ENCODE measurements at places on chromosomes 2 and 18. TPM values are rescaled to one million over a fixed set of nuclear protein-coding genes. Genes with fewer than 3 reads are reported as not detected.

- peaks cover 10% of the 10 kb centered on the region for H3K4me1 ChIP-seq
- H3K4me3 ChIP-seq = no peak overlapping the region
- DNase-seq = no peak
- no peak overlapping the region for H3K27ac ChIP-seq
- H3K36me3 ChIP-seq = no peaks in the 10 kb centered on the region
- no peaks in the 10 kb centered on the region for H3K27me3 ChIP-seq
These were observed 357.5 kb downstream of the PTPRM start for GRCh38 chr18:7924616-7925015.

DNA sequence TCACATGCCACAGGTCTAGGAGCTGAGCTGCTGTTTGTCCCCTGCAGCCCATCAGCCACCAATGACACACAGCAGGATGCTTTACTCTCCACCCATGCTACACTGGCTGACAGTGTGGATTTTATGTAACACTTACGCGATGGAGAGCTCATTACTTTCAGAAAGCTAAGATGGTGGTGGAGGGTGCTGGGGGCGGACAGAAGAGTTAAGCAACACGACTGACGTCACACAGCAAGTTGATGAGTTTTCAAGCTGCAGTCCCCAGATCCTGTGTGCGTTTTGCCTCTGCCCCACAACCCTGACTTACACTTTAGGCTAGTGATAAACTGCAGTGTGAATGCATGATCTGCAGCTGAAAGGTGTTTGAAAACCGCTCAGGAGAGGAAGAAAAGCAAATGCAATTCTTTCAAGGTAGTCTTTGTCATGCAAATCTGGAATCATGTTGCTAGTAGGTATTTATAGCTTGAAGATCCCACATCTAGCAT, 42.4 kb downstream of the MRPS5 start:
- peaks cover 12% of the 10 kb centered on the region for H3K4me1 ChIP-seq
- no peak overlapping the region for H3K4me3 ChIP-seq
- H3K27me3 ChIP-seq = no peaks in the 10 kb centered on the region
- H3K27ac ChIP-seq = no peak overlapping the region
- no peak for DNase-seq
- no peaks in the 10 kb centered on the region for H3K36me3 ChIP-seq

DNA sequence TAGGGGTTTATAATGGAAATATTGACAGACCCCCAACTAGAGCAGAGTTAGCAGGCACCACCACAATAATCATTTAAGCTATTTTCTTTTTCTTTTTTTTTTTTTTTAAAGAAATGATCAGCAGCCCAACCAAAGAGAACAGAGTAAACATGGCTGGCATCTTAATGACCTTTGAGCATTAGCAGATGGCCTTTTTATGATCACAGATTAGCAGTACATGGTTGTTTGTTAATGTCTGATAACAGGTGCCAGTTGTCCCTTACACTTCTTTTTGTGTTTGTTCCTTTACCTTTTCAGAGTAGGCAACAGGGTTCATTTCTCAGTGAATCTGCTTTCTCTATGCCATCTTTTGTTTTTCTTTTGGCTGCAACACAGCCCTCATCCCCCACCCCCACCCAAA, 747.0 kb downstream of the BCL11A start:
- no peaks in the 10 kb centered on the region for H3K36me3 ChIP-seq
- no peak overlapping the region for H3K4me3 ChIP-seq
- H3K27ac ChIP-seq = no peak overlapping the region
- H3K4me1 ChIP-seq = no peaks in the 10 kb centered on the region

DNA sequence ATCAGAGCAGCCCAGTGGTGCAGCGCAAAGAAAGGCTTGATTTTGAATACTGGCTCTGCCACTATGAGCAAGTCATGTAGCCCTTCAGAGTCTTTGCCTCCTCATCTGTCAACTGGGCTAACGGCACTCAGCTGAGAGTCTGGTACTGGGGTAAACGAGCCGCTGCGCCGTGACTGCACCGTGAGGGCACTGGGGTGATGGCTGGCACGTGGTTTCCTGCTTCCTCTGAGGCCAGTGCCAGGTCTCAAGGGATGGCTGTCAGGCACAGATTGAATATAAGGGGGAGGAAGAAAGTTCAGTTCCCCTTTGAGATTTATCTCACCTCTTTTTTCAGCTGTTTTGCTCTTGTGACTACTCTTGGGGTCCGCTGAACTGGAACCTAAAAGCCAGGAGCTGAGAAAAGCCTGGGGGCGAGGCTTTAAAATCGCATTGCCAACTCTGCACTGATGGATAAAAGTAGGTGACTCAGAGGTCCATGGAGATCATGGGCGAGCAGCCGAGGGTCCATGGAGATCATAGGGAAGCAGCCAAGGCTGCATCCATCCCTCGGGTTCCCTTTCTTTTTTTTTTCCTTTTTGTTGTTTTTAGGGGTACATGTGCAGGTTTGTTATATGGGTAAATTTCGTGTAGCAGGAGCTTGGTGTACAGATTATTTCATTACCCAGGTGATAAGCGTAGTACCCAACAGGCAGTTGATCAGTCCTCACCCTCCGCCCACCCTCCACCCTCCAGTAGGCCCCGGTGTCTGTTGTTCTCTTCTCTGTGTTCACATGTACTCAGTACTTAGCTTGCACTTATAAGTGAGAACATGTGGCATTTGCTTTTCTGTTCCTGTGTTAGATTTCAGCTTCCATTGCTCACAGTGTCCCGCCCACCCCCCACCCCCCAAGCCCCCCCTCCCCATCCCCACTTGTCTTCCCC, 114.3 kb downstream of the SPP2 start:
- H3K4me1 ChIP-seq = no peaks in the 10 kb centered on the region
- peaks cover 2% of the 10 kb centered on the region for H3K27me3 ChIP-seq
- no peak for DNase-seq
- no peak overlapping the region for H3K4me3 ChIP-seq
- H3K36me3 ChIP-seq = no peaks in the 10 kb centered on the region

DNA sequence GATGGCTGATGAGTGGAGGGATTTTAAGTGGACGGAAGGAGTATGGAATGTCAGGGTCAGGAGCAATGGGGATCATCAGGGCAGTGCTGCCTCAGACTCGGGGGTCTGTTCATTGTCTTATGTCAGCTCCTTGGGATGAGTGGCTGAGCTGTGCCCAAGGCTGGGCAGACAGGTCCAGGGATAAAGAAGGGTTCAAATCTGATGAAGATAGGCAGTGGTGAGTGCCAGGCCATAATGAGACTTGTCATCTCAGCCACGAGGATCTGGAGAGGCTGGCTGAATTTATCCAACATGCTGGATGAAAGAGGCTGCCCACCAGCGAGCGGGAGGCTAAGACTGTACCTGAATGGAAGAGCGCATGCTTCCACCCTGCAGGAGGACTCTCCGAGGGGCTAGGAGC, 46.3 kb upstream of the APCDD1 start:
- no peak overlapping the region for H3K27ac ChIP-seq
- H3K36me3 ChIP-seq = no peaks in the 10 kb centered on the region
- H3K4me3 ChIP-seq = no peak overlapping the region
- DNase-seq = no peak

The PROKR1 gene
- total RNA-seq = not detected

DNA sequence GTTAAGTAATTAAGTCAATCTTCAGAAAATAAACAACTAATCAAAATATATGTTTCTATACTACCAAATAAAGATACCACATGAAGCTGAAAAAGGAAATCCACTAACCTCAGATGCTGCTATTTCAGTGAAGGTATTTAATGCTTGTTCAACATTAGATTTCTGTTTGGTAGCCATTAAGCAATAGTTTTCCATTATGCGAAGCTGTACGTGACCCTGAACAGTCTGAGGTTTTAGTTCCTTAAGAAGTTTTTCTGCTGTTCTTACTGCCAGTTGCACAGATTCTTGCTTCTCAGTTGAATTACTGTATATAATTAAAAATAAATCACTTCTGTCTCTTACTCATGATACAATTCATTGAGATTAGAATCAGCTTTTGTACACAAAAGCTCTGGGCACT, 65.4 kb downstream of the TTC21B start:
- no peak overlapping the region for H3K27ac ChIP-seq
- H3K27me3 ChIP-seq = no peaks in the 10 kb centered on the region
- H3K4me1 ChIP-seq = peaks cover 19% of the 10 kb centered on the region
- H3K36me3 ChIP-seq = no peaks in the 10 kb centered on the region
- DNase-seq = no peak

The GPAT2 gene
- total RNA-seq = 0.62 TPM

Measured in esophagus squamous epithelium (tissue), 5 donors.